Amygdala (tissue), 56 donors: ENCODE measurements at places on chromosomes 2 and 18.

GRCh38 chr2:140157816-140158215 is 1377.6 kb upstream of the NXPH2 start:
- no peak for DNase-seq

- no peak for DNase-seq
These were observed 143.4 kb downstream of the NCKAP5 start for GRCh38 chr2:133424876-133425275.

DNA sequence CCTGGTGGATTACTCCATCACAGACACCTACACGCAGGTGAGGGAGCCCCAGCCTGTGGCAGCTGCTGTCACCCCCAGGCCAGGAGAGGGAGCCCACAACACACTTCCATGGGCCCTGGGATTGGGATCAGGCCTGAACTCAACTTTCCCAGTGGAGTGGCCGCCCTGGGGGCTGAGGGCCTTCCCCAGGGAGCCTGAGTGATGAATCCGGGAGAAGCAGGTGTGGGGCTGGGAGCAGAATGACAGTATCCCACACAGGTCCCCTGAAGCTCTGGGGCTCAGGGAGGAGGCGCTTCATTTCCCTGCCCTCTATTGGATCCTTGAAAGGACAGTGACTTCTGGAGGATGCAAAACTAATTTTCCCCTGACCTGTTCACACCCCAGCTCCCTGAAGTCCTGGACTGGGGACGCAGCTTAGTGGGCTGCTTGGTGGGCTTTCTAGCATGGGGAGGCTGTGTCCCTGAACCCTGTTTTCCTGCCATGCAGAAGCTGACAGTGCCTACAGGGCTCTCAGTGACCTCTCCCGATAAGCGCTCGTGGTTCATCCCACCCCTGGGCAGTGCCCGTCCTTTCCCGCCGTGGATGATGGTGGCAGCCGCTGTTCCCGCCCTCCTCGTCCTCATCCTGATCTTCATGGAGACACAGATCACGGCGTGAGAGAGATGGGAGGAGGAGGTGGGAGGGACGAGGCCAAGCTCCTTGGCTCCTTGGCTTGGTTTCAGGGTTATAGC is 11.0 kb downstream of the SLC4A3 start:
- DNase-seq, result no peak

GRCh38 chr18:62371436-62371835 is 46.3 kb downstream of the TNFRSF11A start:
- DNase-seq, result no peak

GRCh38 chr18:55869556-55870501 is 281.8 kb upstream of the TCF4 start:
- no peak for DNase-seq

DNA sequence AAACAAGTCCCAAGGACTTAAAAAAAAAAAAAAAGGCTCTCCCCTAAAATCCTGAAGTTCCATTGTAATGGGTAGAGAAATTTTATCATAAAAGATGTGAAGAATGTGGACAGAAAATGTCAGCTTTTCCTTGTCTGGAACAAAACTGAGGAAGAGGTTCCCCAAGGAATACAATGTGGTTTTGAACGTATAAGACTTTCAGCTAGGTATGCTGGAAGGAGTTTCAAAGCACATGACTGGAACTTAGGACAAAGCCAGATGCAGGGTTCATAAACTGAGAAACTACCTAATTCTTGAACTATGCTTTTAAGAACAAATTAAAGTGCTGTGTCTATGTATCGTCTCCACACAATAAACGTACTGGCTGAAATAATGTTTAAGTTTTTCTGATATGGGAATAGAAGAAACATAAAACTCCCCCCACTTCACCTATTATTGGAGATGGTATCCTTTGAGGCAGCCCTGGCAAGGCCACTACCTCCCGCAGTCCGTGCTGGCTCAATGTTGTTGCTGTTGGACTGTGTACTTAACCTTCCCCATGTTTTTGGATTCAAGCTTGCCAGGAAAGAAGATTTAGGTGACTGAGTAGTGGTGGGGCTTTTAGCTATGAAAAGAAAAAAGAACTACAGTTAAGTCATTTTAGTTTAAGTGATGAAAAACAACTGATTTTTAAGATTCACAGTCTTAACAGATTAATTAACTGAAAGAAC is 84.2 kb upstream of the DNER start:
- DNase-seq, result no peak

DNA sequence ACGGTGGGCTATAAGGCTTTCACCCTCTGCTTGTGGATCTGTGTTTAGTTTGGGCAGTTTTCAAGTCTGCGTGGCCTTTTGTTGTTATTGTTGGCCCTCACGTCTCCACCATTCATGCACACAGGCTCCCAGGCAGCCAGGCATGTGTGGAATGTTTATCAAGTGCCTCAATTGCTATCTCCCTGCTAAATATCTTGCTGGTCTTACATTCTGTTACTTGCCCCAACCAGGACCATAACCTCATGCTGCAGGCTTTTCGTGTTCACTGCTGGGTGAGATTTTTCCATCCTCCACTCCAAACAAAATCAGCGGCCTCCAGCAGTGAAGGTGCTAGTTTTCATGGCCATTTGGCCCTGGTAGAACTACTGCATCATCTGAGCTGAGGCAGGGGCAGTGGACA is 63.0 kb upstream of the DSC1 start:
- DNase-seq, result no peak

- DNase-seq, result no peak
These were observed 887.3 kb upstream of the CRIM1 start for GRCh38 chr2:35468245-35468644.

GRCh38 chr2:104432401-104432800 is 421.5 kb upstream of the POU3F3 start:
- DNase-seq, result no peak

GRCh38 chr18:26383454-26384270 is 157.4 kb downstream of the TAF4B start:
- no peak for DNase-seq

DNA sequence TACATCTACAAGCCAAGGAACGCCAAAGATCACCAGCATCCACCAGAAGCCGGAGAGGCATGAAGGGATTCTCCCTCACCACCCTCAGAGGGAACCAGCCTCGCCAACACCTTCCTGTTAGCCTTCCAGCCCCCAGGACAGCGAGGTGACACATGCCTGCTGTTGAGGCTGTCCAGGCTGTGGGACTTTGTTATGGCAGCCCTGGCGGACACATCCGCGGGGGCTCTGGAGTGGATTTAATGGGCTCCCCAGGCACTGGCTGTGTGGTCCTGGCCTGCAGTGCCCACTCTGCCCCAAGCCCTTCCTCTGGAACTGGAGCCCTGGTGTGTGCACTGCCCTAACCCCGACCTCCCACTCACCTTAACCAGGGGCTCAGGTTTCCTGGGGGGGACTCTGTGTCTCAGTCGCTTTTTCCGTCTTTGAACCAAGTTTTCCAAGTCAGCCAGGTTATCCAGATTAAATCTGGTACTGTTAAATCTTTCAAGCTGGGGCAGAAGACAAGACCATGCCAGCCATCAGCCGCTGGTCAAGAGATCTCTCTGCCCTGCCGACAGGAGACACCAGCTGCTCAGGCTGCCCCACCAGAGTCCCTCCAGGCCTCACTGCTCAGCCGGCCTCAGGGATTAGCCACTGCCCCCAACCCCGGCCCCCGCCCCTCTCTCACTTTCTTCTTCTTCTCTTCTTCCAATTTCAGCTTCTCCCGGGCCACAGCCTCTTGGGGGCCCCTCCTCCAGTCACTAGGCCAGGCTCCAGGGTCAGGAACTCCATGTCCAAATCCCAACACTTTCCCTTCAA is 1.9 kb downstream of the ANKRD23 start:
- DNase-seq, result no peak
